B cell (primary cell): ENCODE measurements at places on chromosomes 1 and 21.

GRCh38 chr1:11291049-11291448 is 18.1 kb downstream of the UBIAD1 start:
- DNase-seq: no peak

GRCh38 chr1:55724551-55725325 is 509.6 kb upstream of the USP24 start:
- no peak for DNase-seq

- DNase-seq: no peak
Observed at GRCh38 chr21:46111193-46111571, 13.3 kb downstream of the COL6A2 start.

- no peak for DNase-seq
Observed at GRCh38 chr1:104136621-104137020, 386.9 kb downstream of the AMY1C start.

DNA sequence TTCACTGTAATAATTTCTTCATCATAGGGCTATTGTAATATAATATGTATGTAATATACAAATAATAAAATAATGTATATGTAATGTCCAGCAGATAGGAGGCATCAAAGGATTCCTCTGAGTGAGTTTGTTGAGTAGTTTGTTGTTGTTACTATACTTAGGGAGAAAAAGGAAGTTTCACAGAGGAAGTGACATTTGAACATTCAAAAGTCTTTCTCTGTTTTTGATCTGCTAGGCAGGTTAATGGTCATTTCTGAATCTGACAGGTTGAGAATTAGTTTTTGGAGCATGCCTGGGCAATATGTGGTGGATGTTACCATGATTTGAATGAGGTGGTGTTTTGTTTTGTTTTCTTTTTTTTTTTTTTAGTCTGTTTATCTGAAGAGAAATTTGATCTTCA is 102.1 kb downstream of the NRDC start:
- DNase-seq: no peak

GRCh38 chr1:230097370-230097769 is 30.3 kb downstream of the GALNT2 start:
- DNase-seq: no peak

- DNase-seq: no peak
Observed at GRCh38 chr1:223147873-223148272, 4.8 kb upstream of the TLR5 start.

DNA sequence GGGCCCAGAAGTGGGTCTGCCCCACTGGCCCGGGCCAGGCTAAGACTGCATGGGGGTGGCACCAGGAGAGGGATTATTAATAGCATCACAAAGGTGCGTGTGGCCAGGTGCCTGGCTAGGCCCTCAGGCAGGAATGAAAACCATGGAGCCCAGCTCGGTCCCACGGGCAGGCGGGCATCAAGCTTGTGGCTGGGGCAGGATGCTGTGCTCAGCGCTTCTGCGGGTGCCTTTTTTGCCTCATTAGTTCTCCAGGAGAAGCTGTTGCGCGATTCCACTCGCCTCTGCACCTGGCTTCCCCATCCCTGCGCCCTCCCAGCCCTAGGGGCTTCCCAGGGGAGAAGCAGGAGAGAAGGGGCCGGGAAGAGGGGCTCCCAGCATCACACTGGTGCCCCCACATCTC is 39.3 kb downstream of the CITED4 start:
- DNase-seq: no peak

DNA sequence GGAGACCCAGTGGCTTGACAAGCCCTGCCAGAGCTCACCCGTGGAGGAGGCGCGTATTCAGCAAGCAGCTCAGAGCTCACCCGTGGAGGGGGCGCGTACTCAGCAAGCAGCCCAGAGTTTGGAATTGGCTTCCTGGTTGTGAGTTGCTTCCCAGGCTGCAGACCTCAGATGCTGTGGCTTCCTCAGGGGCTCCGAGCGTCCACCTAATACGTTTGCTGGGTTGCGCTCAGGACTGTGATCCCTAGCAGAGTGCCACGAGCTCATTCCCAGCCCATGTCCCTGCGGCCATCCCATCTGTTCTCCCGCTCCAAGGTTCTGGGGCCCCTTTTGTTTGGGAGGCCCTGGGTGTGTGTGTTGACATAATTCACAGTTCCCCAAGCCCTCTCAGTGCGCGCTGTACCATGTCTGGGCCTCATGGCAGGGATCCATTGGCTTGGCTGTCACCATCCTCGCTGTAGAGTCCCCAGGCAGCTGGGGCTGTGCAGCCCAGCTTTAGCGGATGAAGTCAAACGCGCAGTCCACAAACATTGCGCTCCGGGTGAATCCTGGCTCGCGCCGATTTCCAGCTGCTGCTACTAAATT is 3.6 kb downstream of the AJAP1 start:
- DNase-seq: no peak

DNA sequence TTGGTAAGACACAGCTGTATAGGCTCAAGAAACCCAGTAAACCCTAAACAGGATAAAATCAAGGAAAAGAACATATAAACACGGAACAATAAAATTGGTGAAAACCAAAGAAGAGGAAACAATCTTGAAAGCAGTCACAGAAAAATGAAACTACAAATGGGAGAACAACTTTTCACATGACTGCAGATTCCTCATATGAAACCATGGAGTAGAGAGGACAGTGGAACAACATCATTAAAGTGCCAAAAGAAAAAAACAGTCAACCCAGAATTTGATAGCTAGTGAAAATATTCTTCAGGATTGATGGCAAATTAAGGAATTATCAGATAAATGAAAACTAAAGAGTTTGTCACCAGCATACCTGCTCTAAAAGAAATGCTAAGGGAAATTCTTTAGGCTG is 23.9 kb upstream of the B3GALT5 start:
- DNase-seq: no peak

DNA sequence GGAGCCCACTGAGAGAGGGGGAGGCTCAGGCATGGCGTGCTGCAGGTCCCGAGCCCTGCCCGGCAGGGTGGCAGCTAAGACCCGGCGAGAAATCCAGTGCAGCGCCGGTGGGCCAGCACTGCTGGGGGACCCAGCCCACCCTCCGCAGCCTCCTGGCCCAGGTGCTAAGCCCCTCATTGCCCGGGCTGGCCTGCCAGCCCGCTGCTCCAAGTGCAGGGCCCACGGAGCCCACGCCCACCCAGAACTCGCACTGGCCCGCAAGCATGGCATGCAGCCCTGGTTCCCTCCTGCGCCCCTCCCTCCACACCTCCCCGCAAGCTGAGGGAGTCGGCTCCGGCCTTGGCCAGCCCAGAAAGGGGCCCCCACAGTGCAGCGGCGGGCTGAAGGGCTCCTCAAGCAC is 61.5 kb downstream of the C21orf91 start:
- no peak for DNase-seq

- DNase-seq: no peak
Observed at GRCh38 chr21:15953551-15954116, 223.9 kb downstream of the USP25 start.

GRCh38 chr1:97691325-97691724 is 229.5 kb downstream of the DPYD start:
- DNase-seq: no peak

GRCh38 chr1:230626232-230626631 is 16.0 kb upstream of the COG2 start:
- DNase-seq: no peak

DNA sequence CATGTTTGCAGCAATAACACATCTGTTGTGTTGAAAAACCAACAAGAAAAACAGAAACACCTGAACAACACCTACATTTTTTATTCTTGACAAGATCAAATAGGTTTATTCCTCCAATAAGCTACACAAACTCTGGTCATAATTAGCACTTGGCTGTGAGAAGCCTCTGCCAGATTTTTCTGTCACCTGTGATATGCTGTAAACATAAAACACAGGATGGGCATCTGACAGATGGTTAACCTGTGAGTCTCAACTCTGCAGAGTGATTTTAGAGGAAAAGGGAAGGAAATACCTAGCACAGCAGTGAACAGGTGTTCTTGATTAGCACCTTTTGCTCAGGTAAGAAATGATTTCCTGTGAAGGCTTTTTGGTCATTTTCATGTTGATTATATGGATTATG is 175.4 kb upstream of the COA6 start:
- no peak for DNase-seq

DNA sequence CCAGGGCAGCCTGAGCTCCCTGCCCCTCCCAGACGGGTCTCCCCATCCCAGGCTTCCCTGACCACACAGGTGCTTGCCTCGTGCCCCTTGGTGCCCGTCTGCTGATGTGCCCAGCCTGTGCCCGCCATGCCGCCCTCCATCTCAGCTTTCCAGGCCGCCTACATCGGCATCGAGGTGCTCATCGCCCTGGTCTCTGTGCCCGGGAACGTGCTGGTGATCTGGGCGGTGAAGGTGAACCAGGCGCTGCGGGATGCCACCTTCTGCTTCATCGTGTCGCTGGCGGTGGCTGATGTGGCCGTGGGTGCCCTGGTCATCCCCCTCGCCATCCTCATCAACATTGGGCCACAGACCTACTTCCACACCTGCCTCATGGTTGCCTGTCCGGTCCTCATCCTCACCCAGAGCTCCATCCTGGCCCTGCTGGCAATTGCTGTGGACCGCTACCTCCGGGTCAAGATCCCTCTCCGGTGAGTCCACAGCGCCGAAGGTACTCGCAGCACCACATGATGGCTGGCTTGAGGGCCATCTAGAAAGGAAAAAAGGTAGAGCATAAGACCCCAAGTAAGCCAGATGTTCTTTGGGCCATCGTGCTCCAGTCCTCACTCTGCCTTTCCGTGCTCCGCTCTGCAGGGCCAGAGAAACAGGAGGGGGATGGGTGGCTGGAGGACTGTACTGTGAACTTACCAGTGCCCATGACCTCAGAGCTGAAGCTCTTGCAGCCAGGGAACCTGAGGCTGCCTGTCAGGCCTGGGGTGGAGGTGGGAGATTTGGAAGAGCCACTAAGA is 1.4 kb downstream of the ADORA1 start:
- no peak for DNase-seq

GRCh38 chr1:180163041-180163440 is 8.4 kb downstream of the QSOX1 start:
- no peak for DNase-seq

- no peak for DNase-seq
Observed at GRCh38 chr1:111370871-111371270, 56.7 kb downstream of the OVGP1 start.

- no peak for DNase-seq
Observed at GRCh38 chr1:16644193-16644481, 22.6 kb downstream of the RNU1-3 start.

DNA sequence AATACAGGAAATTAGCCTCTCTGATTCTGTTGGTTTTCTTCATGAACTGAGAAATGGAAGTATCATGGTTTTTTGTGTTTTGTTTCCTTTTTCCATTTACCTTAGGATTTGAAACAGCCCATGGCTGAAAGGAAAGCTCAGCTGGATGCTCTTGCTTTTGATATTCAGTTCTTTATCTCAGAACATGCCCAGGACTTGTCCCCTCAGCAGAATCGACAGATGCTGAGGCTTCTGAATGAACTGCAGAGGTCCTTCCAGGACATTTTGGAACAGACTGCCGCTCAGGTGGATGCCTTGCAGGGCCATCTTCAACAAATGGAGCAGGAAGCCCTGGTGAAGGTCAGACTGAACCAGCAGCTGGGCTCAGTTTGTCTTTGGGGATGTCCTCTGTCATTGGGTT is 142.4 kb downstream of the MACF1 start:
- no peak for DNase-seq

DNA sequence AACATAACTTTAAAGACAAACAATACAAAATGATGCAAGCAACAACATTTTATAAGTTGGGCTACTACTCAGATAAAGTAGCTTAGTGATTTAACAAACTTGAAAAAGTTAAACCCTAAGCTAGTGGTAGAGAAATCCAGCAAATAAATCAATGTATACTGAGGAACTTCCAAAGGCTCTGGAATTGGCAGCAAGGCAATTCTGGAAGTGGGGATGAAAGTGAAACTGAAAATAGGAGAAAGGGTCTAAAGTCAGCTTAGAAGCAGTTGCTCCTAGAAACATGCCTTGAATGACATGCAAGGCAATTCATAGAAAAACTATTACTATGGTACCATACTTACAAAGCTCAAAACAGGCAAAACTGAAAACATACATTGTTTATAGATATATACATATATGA is 90.0 kb upstream of the CAMK1G start:
- no peak for DNase-seq

GRCh38 chr1:160625321-160625720 is 21.5 kb downstream of the SLAMF1 start:
- DNase-seq: no peak

DNA sequence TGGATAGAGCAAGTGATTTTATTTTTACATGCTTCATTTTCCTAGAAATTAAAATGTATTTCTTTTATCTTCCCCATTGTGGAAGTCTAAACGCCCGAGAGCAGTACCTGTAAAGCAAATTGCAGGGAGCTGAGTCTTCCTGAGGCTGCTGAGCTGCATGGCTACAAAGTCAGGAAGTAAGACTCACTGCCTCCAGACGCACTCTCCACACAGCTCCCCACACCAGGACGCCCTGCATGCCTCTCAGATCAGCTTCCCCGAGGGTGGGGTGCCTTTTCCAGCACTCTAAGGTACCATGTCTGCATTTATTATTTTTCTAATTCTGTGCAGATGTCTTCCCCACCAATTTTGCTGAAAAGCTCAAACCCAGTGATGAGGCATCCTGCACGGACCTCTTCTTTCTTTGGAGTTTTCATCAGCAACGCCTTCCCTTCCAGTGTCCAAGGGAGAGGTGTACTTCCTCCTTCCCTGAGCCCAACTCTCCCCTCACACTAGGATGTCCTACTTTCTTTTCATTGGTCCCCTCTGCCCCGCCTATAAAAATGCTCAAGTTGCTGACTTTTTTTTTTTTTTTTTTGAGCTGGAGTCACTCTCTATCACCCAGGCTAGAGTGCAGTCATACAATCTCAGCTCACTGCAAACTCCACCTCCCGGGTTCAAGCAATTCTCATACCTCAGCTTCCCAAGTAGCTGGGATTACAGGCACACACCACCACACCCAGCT is 114.7 kb downstream of the PCNX2 start:
- no peak for DNase-seq

- no peak for DNase-seq
Observed at GRCh38 chr1:169574336-169574735, 11.9 kb downstream of the F5 start.

DNA sequence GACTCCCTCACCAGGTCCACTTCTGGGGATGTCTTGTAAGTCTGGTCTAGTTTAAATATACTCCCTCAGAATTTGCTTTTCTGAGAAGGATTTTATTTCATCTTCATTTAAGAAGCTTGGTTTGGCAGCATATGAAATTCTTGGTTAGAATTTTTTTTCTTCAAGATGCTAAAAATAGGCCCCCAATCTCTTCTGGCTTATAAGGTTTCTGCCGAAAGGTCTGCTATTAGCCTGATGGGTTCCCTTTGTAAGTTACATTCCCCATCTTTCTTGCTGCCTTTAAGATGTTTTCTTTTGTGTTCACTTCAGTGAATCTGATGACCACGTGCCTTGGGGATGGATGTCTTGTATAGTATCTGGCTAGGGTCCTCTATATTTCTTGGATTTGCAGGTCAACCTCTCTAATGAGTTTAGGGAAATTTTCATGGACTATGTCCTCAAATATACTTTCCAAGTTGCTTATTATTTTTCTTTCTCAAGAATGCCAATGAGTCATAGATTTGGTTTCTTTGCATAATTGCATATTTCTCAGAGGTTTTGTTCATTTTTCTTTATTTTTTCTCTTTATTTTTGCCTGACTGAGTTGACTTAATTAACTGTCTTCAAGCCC is 19.4 kb downstream of the TCP10L start:
- no peak for DNase-seq

- no peak for DNase-seq
Observed at GRCh38 chr1:234518876-234519275, 39.9 kb upstream of the TARBP1 start.

GRCh38 chr21:35052801-35053200 is 3.7 kb upstream of the RUNX1 start:
- DNase-seq: no peak

GRCh38 chr1:12143631-12144155 is 23.1 kb upstream of the TNFRSF1B start:
- peak; percentile 77 for DNase-seq
